ENCODE measurements at places on chromosomes 16 and 17.
A peak's percentile ranks its signal among the peaks of the same experiment; 100 is the strongest.

- no peak for DNase-seq
Observed at GRCh38 chr17:69696650-69697049, 282.2 kb downstream of the MAP2K6 start.

- no peak for DNase-seq
Observed at GRCh38 chr16:27208081-27208680, 4.9 kb downstream of the KDM8 start.

DNA sequence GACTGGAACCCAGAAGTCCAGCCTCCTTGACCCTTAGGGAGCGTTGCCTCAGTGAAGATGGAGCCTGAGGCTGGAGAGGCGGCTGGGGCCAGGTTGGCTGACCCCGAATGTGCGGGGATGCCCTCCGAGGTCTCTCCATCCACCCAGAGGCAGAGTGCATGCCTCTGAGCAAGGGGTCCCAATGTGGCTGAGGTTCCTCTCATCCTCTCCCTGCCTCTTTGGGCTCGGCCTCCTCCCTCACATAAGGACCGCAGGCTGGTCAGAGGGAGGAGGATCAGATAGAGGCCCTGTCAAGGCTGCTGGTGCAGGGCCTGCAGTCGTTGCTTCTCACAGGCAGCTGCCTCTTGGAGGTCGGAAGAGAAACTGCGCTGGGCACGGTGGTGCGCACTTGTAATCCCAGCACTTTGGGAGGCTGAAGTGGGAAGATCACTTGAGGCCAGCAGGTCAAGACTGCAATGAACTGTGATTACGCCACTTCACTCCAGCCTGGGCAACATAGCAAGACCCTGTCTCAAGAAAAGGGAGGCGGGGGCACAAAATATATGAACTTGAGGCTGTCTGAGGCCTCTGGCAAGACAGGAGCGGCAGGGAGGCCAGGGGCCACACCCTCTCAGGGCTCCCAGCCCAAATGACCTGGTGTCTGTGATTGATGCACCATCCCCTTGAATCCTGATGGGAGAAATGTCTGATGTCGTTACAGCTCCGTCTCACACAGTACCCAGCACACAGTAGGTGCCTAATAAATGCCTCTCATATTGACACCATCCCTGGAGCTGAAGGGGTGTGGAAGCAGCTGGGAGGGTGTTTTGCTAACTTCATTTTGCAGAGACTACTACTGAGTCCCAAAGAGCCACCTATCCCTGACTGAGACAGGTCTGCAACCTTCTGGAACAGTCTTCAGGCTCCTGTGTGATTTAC is 220.1 kb upstream of the GSE1 start:
- DNase-seq, result no peak

DNA sequence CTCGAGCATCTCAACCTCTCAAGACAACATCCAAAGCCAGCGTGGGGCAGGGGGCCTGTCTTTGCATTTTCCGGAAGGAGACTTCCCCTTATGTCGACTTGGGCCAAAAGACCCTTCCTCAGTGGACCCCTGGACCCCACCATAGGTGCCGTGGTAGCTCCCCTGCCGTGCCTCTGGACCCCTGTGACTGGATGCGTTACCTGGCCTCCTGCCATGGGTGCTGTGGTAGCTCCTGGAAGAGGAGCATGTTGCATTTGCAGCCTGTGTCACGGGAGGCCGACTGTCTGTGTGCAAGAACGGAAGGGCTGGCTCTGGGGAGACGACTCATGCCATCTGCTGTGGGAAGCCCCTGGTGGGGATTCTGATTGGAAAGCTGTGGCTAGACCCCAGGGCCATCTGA is 130.1 kb downstream of the FOXL1 start:
- DNase-seq, result no peak

- DNase-seq, result no peak
Observed at GRCh38 chr16:67999985-68000384, 701 bp upstream of the DPEP2 start.

- DNase-seq, result no peak
Observed at GRCh38 chr17:82247856-82248671, 19.2 kb downstream of the SLC16A3 start.

DNA sequence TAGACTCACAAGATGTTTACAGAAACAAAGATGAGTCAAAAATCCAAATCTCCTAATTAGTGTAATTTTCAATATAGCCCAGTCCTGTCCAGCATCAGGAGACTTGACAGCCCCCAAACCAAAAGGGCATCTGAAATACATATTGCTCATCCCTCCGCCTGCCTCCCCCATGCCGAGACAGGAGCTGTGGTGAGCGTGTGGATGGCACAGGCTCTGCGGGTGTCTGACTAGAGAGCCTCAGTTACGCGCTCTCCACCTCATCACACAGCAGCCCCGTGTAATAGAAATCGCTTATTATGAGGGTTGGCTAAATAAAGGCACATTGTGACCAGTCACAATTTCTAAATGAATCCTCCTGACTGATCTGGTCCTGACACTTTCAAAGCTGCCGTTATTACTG is 43.1 kb upstream of the CBLN1 start:
- DNase-seq, result no peak

- peak; percentile 94 for DNase-seq
Observed at GRCh38 chr17:38869526-38870258, at the start of gene LASP1. LASP1 (plus strand) TSS chr17:38870058; CDS start chr17:38870190, 132 bp downstream.

DNA sequence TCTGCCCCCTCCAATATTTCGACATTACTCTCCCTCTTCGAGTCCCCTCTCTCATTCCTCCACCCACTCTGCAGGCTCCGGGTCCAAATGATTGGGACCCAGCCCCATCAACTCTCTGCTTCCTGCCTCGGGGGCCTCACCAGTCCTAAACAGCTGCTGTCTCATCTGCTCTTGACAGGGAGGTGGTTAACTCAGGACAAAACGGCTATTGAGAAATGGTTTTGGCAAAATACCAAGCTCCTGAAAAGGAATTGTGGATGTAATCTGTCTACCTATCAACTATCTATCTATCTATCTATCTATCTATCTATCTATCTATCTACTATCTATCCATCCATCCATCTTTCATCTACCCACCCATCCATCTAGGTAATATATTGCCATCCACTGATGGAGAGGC is 2.2 kb downstream of the CD300H start:
- DNase-seq, result no peak

All from CD4-positive, alpha-beta T cell (primary cell).